Left kidney (tissue), 8 donors: ENCODE measurements at places on chromosomes 2 and 18.

- no peak for DNase-seq
These were observed 136.6 kb upstream of the GLI2 start for GRCh38 chr2:120599072-120599471.

DNA sequence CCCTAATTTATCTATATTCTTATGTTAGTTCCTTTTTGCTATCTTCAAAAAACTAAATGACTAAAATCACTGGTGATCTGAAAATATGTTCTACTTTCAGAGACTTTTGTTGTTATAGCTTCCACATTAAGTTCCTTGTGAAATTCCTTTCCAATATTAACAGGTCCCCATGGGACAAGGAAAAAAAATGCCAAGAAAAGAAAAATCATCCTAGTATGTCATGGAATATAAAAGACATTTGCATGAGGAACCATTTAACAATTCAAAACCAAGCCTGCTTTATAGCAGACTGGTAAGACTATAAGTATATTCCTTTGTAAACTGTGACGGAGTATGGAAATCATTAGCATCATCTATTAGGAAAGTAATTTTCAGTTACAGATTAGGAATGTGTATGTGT, 48.1 kb downstream of the COBLL1 start:
- no peak for DNase-seq

- DNase-seq: no peak
These were observed 3.4 kb downstream of the OTX1 start for GRCh38 chr2:63053889-63054602.

- DNase-seq: no peak
These were observed 11.2 kb upstream of the SERPINB7 start for GRCh38 chr18:63763831-63764600.

- DNase-seq: no peak
These were observed 30.8 kb upstream of the ODC1 start for GRCh38 chr2:10478916-10479315.

DNA sequence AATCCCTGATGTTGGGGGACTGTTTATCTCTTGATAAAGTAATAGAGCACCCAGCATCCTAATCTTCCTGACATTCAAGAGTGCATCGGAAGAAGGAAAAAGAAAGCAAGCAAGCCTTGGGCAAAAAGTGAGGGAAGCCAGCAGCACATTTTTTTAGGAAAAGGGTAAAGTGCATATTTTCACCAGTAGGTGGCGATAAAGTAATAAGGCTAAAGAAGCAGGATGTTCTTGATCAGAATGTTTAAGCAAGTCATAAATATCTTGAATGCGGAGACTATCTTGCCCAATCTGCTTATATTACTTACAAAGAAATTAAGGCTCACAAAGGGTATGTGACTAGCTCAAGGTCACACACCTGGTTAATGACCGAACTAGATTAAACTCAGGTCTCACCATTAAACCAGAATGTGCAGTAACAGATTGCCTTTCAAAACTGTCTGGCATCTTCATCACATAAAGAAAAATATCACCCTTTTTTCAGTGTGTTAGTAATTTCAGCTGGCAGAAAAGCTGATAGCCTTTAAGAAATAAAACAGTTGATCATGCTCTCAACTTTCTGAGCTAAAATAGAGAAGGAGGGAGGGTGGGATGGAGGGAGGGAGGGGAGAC, 83.8 kb downstream of the VIT start:
- peak; percentile 64 for DNase-seq

- no peak for DNase-seq
These were observed 136.7 kb downstream of the SH3BP4 start for GRCh38 chr2:235088496-235088921.

- no peak for DNase-seq
These were observed 30.1 kb upstream of the SERPINE2 start for GRCh38 chr2:224069172-224069571.

GRCh38 chr2:85243101-85244072, 84.4 kb downstream of the TGOLN2 start:
- no peak for DNase-seq

GRCh38 chr2:234003972-234004617, 46.4 kb upstream of the SPP2 start:
- DNase-seq: no peak

DNA sequence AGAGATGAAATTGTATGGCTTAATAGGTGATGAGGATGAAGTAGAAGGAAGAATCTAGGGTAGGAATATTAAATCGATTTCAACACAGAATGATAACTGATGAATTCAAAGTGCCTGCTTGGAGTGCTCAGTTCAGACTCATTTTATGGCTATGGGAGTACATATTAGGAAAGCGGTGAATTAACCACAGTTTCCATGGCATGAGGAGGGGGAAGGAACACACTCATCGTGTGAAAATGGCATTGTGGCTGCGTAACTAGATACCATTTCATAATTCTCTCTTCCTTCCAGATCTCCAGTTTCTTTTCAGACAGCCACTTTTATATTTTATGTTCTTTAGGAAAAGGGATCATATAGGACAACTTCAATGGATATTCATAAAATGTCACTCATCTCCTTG, 232.3 kb upstream of the KCNJ3 start:
- no peak for DNase-seq

DNA sequence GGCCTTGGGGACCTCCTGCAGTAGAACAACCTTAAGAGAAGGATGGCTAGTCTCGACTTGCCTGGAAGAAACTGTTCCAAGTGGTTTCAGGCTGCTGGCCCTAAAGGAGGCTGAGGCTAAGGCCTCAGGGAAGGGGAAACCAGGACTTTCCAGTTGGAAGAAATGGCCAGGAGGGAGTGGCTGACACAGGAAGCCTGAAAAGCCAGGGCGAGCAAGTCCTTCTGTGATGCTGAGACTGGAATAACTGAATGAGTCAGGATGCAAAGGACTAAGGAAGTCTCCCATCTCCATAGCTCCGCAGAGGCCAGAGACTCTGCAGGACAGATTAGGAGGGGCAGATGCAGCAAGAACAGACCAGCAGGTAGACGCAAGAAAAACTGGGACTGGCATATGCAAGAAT, 7.4 kb downstream of the HTRA2 start:
- no peak for DNase-seq

GRCh38 chr18:56563568-56563967, 74.8 kb downstream of the TXNL1 start:
- DNase-seq: peak; percentile 22

DNA sequence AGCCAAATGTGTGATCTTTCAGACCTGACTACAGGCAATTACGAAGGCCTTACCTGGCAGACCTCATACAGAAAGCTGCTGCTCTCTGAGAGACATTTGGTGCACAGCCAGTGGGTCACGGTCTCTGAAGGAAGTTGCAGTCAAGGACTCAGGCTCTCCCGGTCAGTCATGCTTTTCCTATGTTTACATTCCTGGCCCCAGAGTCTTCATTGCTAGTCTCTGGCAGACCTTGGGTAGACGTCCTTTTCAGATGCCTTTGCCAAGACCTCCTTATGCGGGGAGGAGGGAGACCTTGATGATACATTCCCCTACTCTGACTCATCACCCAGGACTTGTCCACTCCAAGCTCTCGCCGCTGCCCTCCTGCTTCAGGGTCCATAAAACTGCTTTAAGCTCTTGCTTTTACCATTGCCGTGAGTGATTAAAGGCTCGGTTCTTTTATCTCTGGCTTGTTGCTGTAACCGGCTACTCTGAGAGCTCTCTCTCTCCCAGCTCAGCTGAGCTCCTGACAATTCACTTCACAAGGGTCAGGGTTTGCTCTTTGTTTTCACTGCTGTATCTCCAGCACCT, 62.0 kb upstream of the SLC35F5 start:
- DNase-seq: peak; percentile 57

GRCh38 chr2:20231598-20232026, 6.7 kb upstream of the SDC1 start:
- DNase-seq: no peak

GRCh38 chr18:58201733-58202730, 158.0 kb downstream of the NEDD4L start:
- no peak for DNase-seq
